CD4-positive, CD25-positive, alpha-beta regulatory T cell (primary cell): ENCODE measurements at places on chromosomes 11 and 22. TPM values are rescaled to one million over a fixed set of nuclear protein-coding genes. Genes with fewer than 3 reads are reported as not detected.

The PARVG gene
- 40.3 TPM for polyA plus RNA-seq

DNA sequence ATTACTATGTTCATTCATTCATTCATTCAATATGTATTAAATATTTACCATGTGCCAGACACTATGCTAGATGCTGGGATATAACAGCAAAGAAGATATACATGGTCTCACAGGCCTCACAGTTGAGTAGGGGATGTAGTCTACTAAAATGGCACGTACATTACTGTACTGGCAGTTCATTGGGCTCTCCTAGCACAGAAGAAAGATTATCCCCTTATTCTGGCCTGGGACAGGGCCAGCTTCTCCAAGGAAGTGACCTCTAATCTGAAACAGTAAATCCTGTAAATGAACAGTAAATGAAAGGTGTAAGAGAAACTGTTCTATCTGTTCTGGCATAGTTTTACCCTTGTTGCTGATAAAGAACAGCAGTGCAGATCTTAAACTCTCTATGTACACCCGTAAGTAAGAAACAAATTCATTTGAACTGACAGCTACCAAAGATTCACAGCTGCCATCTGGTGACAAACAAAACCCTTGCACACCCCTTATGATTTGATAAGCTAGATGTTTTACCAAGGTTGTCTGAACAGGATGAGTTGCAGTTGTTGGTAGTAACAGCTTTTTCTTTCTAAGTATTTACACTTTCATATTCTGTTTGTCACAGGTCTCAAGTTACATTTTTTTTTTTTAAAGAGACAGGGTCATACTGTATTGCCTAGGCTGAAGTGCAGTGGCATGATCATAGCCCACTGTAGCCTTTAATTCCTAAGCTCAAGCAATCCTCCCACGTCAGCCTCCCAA is 263.1 kb downstream of the TMEM135 start:
- DNase-seq: no peak

GRCh38 chr22:19477321-19478044 is 1.5 kb downstream of the UFD1 start:
- peak; percentile 24 for DNase-seq

- no peak for DNase-seq
These were observed 39.1 kb downstream of the TCIRG1 start for GRCh38 chr11:68077617-68078582.

The MMP11 gene
- polyA plus RNA-seq: 1.7 TPM
